ENCODE measurements at places on chromosomes 6 and 20. TPM values are rescaled to one million over a fixed set of nuclear protein-coding genes. Genes with fewer than 3 reads are reported as not detected.

Gene TPBG
- total RNA-seq = not detected

- H3K4me1 ChIP-seq = peaks cover 6% of the 10 kb centered on the region
- H3K4me3 ChIP-seq = no peak overlapping the region
- DNase-seq = no peak
- no peaks in the 10 kb centered on the region for H3K27me3 ChIP-seq
- H3K27ac ChIP-seq = no peak overlapping the region
These were observed 64.5 kb downstream of the FAM120B start for GRCh38 chr6:170371080-170371479.

GRCh38 chr6:125910527-125910926 lies 46.0 kb upstream of the HINT3 start:
- peaks cover 24% of the 10 kb centered on the region for H3K4me1 ChIP-seq
- no peaks in the 10 kb centered on the region for H3K27me3 ChIP-seq
- H3K36me3 ChIP-seq = peaks cover 34% of the 10 kb centered on the region
- peak overlapping the region; percentile 72 for H3K27ac ChIP-seq

DNA sequence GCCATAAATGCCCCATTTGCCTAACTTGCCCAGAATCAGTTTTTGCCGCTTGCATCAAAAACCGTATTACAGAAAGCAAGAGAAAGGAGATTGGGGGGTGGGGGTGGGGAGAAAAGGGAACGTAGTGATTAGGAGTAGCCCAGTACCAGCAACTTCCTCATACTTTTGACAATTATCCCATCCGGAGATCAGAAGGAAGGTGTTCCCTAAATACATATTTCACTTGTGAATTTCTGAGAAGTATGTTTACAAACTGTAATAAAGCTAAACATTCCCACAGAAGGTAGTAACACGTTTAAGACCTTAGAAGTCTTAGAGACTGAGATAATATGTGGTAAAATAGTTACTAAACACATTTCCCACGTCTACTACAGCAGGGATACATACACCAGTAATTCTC lies 14.5 kb downstream of the PREP start:
- H3K4me1 ChIP-seq = peaks cover 18% of the 10 kb centered on the region
- H3K27me3 ChIP-seq = no peaks in the 10 kb centered on the region
- no peak overlapping the region for H3K4me3 ChIP-seq
- H3K27ac ChIP-seq = no peak overlapping the region

- no peak overlapping the region for H3K27ac ChIP-seq
- no peaks in the 10 kb centered on the region for H3K27me3 ChIP-seq
- H3K36me3 ChIP-seq = no peaks in the 10 kb centered on the region
These were observed 50.0 kb upstream of the NRSN1 start for GRCh38 chr6:24076011-24076410.

Gene PDYN
- not detected for total RNA-seq

Data from activated naive CD8-positive, alpha-beta T cell treated with anti-CD3 and anti-CD28 coated beads for 36 hours (primary cell).